ENCODE measurements at places on chromosomes 6 and 20.

DNA sequence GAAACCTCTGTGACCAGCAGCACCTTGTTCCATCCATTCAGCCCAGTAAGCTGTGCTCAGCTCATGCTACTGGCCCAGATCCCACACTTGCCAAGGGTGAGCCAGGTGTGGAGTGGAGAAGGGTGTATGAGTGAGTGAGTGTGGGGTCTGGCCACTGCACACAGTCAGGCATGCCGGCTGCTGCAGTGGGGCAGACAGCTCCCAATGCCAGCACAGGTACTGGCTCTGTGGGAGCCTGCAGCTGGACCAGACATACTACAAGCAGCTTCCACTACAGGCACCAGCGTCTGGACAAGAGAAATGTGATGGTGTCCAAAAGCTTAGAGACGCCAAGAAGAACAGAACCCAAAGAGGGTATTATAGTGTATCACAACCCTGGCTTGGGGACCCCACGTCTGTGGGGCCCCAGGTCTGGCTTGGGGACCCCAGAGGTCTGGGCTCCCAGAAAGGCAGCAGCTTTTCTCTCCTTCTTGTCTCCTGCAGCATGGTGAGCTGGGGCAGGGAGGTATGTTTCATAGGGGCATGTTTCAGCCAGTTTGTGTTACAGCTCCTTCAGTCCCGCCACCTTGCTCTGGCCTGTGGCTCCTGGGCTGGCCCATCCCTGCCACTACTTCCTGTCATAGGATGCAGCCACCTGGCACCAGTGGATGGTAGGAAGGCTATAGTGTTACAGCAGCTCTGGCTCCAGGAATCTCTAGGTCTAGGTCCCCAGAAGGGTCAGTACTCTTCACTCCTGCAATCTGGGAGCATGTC, 152.4 kb upstream of the HSF2 start:
- no peak for DNase-seq

DNA sequence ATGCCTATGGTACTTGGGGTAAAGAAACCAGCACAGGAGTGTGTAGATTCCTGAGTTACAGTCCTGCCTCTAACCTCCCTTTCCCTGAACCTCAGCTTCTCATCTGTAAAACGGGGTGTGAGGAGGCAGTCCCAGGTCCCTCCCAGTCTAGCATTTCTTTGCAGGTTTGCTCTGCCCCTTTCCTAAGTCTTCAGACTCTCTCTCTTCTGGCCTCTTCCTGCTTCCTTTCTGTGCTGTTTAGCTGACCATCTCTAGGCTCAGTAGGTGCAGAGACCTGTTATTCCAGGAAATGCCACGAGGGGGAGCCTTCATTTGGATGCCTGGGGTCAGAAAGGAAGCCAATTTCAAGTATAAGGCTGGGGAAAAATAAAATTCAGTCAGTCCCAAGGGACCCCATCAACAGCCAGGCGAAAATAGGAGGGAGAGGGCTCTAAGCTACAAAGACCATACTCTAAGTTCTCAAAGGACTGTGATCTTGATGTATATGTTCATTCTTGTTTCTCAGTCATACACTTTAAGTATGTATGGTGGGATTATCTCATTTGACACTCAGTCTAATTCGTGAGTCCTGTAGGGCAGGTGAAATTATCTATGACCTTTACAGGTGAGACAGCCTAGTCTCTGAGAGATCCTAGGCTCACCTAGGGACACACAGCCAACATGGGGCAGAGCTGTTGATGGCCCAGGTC, 89.1 kb downstream of the NCR2 start:
- peak; percentile 87 for DNase-seq

- no peak for DNase-seq
Measured at GRCh38 chr6:73954881-73955280, 258.9 kb downstream of the CD109 start.

DNA sequence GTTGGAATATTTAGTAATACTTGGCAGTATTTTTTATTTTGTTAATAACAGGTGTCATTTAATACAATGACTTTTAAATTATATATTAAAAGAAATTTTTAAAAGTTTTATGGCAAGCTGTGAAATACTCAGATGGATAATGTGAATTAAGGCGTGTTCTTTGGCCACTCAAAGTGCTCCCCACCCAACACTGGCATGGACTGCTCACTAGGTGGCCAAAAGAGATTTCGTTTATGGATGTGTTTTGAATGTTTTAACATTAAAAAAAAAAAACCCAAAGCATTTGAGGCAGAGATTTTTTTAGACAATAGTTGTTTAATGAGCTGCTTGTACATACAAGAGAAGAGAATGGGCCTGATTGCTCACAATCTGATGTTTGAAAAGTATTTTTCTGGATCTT, 86.5 kb downstream of the QKI start:
- peak; percentile 65 for DNase-seq

Data from muscle of leg (tissue), 16 donors.